AG04449 (cell line): ENCODE measurements at places on chromosomes 3 and 15.

GRCh38 chr3:136021803-136022202 is 56.3 kb downstream of the PPP2R3A start:
- DNase-seq = no peak

DNA sequence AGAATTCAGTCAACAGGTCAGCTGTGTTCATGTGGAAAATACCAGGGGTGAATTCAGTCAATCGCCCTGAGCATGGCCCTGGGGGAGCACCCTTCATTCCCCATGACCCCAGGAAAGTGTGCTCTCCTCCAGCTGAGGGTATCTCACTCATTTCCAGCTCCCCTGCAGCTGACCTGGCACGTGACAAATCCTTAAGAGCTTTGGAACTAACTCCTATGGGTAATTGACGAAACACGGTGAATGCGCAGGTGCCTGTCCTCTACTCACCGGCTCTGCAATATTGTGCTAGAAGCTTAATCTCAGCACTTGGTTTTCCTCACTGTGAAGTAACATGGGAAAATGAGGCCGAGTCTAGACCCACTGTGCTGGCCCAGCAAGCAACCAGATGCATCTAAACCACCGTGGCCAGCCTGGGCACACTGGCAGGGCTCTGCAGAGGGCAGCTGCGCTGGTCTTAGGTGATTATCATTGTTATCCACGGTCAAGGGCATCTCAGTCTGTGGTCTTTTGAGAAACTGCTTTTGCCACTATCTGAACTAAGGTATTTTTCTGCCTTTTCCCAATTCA is 63.1 kb downstream of the SPSB4 start:
- DNase-seq = no peak

DNA sequence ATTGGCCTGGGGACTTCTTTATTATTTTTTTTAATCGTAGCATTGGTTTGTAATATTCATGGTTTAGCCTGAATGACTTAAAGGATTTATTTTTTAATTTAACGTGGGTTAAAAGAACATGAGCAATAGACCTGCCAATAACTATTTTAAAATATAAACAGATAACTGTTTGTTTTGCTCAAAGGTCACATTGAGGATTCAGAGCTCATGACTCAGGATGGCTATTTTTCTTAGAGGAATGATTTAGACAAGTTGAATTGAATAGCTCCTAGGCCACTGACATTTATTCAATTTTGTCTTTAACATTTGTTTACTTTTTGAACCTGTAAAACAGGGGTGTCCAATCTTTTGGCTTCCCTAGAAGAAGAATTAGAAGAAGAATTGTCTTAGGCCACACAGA is 68.5 kb downstream of the ITPR1 start:
- DNase-seq = no peak

GRCh38 chr15:70066447-70066846 is 31.3 kb downstream of the TLE3 start:
- DNase-seq = no peak

DNA sequence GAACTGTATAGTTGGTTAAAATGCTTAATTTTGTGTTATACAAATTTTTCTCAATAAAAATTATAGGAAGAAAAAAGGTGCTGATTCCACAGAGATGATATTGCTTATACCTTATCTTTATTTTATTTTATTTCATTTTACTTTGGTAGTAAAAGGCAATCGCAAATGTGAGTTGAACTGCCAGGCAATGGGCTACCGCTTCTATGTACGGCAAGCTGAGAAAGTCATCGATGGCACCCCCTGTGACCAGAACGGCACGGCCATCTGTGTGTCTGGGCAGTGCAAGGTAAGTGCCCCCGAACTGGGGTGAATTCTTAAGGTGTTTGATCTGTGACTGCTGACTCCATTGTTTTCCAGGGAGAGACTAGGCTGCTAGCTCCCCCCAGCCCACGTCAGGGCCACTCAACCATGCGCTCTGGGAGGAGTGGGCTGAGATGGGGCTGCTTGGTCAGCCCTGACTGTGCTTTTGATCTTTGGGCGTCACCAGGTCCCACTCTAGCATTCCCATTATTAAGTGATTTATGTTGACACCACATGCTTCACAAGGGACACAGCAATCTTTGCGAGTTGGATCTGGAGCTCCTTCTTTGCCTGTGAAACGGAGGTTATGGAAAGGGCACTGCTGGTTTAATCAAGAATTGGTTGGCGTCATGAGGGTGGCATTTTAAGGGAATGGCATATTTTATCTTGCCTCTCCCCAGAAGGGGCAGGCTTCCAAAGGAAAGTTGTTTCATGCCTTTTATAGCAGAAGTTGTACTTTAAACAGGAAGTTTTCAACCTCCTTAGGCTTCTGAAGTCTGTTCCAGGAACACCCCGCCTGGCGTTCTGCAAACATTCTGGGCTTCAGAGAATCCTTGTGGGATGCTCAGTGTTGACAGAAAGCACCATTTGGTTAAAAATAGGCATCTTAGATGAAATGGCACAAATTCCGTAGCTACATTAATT is 296.5 kb downstream of the THSD4 start:
- DNase-seq = peak; percentile 5

DNA sequence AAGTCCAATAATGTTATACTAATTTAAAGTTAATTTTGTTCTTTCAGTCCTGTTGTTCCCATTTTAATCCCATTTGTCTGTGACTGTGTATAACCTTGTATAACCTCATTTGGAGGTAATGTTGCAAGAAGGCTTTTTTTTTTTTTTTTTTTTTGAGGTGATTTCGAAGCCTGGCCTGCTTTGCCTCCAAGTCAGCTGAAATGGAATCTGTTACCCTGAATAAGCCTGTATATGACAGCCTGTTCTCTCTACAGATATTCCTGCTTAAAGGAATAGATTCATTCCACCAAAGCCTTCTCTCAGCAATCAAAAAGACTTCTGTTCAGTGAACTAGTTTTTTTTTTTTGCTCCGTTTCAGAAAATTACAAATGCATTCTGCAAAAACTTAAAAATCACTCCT is 271.8 kb upstream of the UBE2E1 start:
- no peak for DNase-seq
